T-helper 17 cell (primary cell): ENCODE measurements at places on chromosomes 7 and 10.

GRCh38 chr10:112313234-112313633 is 30.0 kb downstream of the TECTB start:
- DNase-seq: no peak

DNA sequence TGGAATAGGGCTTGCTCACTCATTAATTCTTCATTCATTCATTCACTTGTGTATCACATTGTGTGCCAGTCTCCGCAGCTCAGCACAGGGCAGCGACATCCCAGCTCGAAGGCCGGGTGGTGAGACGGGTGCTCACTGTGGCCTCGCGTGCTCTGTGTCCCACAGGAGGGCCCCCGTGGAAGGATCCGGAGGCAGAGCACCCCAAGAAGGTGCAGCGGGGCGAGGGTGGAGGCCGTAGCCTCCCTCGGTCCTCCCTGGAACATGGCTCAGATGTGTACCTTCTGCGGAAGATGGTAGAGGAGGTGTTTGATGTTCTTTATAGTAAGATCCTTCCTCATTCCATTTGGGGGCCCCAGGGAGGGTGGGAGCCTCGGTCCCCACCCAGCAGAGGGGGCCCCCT is 61.6 kb downstream of the GTF2IRD1 start:
- no peak for DNase-seq

DNA sequence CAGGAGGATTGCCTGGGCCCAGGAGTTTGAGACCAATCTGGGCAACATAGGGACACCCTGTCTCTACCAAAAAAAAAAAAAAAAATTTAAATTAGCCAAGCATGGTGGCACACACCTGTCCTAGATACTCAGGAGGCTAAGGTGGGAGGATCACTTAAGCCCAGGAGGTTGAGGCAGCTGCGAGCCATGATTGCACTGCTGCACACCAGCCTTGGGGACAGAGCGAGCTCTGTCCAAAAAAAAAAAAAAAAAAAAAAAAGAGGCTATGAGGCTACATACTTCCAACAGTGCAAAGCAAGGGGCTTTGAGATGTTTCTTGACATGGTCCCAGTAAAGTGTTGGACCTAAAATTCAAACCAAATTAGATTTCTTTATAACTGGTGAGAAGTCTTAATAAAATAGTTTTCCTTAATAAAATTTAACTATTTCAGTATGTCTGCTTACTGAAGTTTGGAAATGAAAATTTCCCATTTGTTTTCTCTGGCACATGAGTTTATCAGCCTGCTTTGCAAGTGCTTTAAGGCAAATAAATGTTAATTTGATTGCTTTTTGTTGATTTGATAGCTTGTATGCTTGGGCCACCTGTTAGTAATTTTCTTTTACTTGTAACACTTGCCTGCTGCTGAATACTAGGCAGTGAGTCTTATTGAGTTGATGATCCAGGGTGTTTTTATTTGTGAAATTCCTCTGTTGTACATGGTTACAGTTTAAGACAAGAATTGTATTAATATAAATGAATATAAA is 16.1 kb downstream of the CALU start:
- no peak for DNase-seq

DNA sequence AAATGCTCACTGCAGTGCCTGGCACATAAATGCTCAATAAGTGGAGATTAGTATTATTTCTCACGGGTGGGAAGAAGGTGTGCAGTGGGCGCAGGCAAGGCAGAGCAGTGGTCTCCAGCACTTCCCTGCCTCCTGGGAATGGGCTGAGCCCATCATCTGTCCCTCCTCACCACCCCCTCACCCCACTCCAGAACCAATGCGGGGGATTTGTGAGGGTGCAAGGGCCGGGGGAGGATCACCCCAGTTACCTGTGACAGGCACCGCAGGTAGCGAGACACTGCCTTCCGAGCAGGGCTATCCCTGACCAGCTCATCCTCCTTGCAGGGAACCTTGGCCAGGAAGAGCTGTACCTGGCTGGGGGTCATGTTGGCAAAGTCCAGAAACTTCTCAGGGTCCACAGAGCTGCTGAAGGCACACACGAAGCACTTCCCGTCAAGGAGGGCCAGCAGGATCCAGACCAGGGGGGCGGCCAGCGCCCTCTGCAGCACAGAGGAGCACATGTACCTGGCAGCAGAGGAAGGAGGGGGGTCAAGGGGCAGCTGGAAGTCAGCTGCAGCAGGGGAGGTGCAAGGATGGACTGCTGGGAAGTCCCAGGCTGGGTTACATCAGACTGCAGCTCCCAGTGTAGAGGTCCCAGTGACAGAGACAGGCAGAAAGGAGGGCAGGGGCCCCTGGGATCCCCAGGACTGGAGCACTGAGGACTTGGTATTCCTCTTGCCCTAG is 2.8 kb downstream of the CALHM3 start:
- DNase-seq: no peak

- no peak for DNase-seq
These were observed 132.0 kb upstream of the CXCL12 start for GRCh38 chr10:44516891-44517290.

- DNase-seq: no peak
These were observed 8.3 kb downstream of the SFRP4 start for GRCh38 chr7:37908221-37908788.

DNA sequence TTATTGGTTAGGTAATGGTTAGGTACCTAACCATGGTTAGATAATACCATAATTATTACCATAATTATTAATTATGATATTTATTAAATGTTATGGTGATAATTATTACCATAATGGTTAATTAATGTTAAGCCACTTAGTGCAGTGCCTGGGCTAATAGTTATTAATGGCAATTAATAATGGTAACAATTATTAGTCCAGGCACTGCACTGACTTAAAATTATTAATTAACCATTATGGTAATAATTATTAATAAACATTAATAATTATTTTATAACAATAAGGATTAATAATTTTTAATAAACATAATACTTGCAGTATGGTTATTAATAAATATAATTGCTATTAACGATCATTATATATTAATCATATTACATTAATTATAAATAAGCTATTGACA is 604.0 kb downstream of the CALN1 start:
- DNase-seq: no peak

DNA sequence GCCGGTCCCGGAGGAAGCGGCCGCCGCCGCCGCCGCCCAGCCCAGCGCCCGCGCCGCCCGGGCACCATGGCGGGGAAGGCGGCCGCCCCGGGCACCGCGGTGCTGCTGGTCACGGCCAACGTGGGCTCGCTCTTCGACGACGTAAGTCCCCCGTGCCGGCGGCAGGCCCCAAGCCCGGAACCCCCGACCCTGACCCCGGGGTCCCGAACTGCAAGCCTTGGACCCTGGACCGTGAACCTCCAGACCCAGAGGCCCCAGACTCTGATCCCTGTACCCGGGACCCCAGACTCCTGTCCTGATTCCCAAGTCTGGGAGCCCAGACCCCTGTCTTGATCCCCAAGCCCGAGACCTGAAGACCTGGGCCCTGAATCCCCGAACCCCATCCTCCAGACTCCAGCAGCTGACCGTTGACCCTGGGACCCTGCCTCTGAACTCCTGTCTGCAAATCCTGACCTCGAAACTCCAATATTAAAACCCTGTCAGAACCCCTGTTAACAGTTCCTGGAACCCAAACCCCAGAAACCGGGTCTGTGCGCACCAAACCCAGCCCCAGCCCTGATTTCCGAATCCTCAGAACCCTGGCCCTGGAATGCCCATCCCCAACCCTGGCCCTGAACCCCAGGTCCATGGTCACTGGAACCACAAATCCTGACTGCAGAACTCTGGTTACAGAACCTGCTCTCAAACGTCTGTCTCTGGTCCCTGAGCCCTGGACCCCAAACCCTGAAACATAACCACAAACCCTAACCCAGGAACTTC is 623 bp downstream of the INPP5A start:
- DNase-seq: peak; percentile 5

DNA sequence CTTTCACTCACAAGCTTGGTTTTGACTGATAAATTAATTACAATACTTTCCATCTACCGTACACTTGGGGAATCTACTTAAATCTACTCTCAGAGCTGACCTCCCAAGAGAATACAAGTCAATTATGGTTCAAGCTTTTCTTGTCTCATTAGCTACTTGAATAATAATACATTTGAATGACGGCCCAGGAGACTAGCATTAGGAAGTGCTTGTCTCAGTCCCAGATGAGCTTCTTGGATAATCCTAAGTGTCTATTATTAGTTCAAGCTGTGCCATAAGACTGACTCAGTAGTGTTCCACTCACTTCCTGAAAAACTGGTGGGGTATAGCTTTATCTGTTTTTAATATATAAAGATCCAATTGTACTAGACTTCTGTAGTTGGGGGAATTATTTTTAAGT is 100.2 kb downstream of the GNAT3 start:
- DNase-seq: no peak

- DNase-seq: no peak
These were observed 195.5 kb upstream of the ZNF32 start for GRCh38 chr10:43844221-43844620.

GRCh38 chr10:77358656-77359055 is 279.0 kb downstream of the KCNMA1 start:
- no peak for DNase-seq

GRCh38 chr10:30759423-30759822 is 129.9 kb upstream of the LYZL2 start:
- DNase-seq: no peak

DNA sequence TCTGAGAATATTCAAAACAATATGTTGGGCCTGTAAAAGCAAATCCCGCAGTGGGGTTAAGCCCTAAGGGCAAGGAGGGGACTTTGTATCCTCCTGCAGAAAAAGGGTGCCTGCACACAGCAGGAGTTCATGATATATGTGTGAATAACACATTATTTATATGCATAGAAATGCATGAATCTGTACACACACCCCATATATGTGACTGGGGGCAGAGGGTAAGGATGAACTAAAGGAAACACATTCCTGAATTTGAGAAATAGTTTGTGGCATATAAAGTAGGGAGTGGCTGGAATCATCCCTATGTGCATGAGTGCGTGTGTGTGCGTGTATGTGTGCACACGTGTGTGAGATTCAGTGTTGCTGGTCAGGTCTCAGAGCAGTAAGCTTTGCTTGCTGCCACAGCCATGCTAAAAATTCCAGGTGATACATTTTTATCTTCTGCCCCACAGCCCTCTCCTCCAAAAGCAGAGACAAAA is 18.9 kb downstream of the ENO4 start:
- DNase-seq: no peak

DNA sequence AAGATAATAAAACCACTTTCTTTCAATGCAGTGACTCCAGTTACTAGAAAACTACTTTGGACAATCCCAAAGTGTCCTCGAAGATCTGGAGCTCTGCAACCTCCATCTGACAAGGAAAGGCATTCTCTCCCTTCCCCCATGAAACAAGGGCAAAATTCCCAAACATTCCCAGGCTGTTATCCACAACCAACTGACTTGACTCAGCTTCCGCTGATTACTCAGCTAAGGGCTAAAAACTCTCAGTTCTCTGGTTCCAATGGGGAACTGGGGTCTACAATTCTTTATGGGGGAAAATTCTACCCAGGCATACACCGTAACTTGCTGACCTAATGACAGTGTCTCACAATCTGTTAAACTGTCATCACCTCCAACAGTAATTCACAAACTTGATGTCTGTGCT is 48.4 kb downstream of the SFMBT2 start:
- DNase-seq: no peak

GRCh38 chr10:50510517-50511473 is 113.0 kb downstream of the SGMS1 start:
- DNase-seq: no peak

GRCh38 chr7:35556515-35557471 is 138.1 kb downstream of the HERPUD2 start:
- DNase-seq: no peak

GRCh38 chr7:151507806-151508205 is 11.9 kb downstream of the RHEB start:
- no peak for DNase-seq

DNA sequence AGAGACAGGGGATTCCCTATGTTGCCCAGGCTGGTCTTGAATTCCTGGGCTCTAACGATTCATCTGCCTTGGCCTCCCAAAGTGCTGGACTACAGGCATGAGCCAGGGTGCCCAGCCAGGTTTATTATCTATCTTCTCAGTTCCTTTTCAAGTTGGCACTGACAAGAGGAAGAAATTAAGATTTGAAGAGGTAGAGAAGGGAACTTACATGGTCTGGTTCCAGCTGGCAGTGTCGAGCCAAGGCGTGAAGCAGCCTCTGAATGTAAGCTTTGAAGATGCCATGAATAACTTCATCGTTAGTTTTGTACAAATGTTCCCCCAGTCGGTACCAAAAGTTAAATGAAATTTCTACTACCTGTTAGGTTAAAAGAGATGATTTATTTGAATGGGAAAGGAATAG is 57.7 kb downstream of the TNPO3 start:
- no peak for DNase-seq

GRCh38 chr7:32075612-32076011 is 5.4 kb upstream of the PDE1C start:
- no peak for DNase-seq

GRCh38 chr10:121187391-121187790 is 336.2 kb downstream of the WDR11 start:
- DNase-seq: no peak

DNA sequence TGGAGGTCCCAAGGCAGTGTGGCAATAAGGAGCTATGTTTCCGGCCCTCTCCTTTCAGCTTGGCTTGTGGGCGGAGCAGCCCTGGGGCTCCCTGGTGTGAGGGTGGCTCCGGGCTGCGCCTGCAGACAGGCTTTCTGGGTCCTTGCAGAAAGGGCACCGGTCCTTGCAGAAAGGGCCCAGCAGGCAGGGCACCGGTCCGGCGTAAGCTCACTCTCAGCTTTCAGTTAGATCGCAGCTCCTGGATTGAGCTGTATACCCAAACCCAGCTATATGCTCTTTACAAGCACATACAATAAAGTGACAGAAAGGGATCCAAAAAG is 293.8 kb upstream of the SHH start:
- no peak for DNase-seq

DNA sequence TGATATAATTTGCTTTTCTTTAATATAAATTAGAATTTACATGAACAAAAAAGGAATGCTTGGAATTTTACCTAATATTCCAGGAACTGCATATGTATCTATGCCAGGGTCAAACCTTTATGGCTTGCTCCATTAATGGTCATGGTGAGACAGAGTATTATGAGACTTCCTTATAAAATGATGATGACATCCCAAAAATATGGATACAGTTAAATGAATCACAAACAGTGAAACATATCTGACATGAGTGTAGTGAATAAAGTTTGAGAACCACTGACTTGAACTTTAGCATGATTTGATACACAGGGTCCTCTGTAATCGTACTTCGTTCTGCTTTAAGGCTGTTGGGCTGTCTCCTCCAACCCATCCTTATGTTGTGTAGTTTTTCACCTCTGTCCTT is 51.8 kb downstream of the MARCHF5 start:
- no peak for DNase-seq

GRCh38 chr10:2225609-2226008 is 488.3 kb upstream of the ADARB2 start:
- DNase-seq: no peak

- DNase-seq: no peak
These were observed 196.9 kb upstream of the CDCA7L start for GRCh38 chr7:22142572-22142971.

- no peak for DNase-seq
These were observed 37.7 kb downstream of the EN2 start for GRCh38 chr7:155495440-155496248.
